ENCODE measurements at places on chromosomes 7 and 10. TPM values are rescaled to one million over a fixed set of nuclear protein-coding genes. Genes with fewer than 3 reads are reported as not detected.
A peak's percentile ranks its signal among the peaks of the same experiment; 100 is the strongest.

- no peaks in the 10 kb centered on the region for H3K36me3 ChIP-seq
- no peak overlapping the region for H3K4me3 ChIP-seq
- no peak overlapping the region for H3K27ac ChIP-seq
- H3K27me3 ChIP-seq = no peaks in the 10 kb centered on the region
- DNase-seq = no peak
Observed at GRCh38 chr10:71873582-71874211, 22.6 kb upstream of the PSAP start.

CNTNAP2 gene
- total RNA-seq = 0.41 TPM

DNA sequence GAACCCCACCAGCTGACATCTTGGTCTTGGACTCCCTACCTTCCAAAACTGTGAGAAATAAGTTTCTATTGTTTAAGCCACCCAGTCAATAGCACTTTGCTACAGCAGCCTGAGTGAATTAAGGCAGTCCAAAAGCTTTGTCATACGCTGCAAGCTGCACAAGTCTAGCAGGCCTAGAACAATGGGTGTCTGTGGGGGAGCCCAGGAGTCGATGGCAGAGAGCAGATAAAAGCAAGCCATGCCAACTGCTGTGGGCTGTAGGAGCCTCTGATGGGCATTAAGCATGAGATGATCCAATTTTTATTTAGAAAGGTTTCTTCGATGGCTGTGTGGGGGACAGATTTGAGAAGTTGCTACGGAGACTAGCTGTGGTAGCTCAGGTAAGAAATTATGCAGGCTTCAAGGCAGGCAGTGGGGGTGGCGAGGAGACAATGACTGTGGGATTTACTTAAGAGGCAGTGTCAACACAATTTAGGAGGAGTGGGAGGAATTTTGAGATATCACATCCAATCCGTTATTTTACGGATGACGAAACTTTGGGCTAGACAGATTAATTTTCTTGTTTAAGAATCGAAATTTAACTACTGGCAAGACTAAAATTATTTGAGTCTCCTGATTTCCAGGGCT, 110.4 kb downstream of the NRCAM start:
- no peaks in the 10 kb centered on the region for H3K4me1 ChIP-seq
- H3K36me3 ChIP-seq = no peaks in the 10 kb centered on the region
- DNase-seq = no peak
- no peak overlapping the region for H3K27ac ChIP-seq
- H3K4me3 ChIP-seq = no peak overlapping the region
- H3K27me3 ChIP-seq = no peaks in the 10 kb centered on the region

DNA sequence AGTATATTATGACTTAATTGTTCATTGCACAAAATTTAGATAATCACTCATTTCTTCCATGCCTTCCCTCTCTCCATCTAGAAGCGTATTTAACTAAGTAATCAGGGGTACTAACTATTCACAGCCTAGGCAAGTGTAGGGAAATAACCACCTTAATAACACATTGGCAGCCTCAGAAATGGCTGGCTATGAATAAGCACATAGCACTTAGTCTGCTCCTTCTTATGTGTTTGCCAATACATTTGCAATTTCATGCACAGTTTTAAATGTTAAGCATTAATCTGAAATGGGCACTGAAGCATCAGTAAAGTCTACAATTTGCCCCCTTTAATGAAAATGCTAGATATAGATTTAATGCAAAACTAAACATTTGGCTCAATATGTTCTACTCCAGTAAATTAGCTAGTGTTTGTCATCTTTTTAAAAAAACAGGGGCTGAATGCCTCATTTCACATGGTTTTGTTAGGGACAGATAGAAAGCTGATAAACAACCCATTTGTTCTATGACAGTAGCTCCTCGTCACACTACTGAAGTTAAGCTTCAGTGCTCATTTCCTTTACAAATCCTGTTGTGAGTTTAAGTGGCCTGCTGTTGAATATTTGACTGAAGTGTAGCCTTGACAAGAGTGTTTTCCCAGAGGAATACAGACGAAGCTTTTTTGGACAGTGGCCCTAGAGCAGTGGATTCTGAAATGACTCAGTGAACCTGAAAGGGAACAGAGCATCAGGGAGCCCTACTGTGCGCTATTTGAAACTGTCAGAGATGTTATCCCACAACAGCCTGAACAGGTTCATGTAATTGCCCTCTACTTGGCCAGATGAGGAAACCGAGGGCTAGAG, 30.5 kb downstream of the HHEX start:
- no peak for DNase-seq
- no peak overlapping the region for H3K4me3 ChIP-seq
- H3K27ac ChIP-seq = no peak overlapping the region
- H3K4me1 ChIP-seq = no peaks in the 10 kb centered on the region

LRGUK gene
- 0.49 TPM for total RNA-seq

GRCh38 chr7:113813471-113813870, 105.3 kb downstream of the PPP1R3A start:
- H3K27me3 ChIP-seq = no peaks in the 10 kb centered on the region
- H3K4me1 ChIP-seq = no peaks in the 10 kb centered on the region
- no peaks in the 10 kb centered on the region for H3K36me3 ChIP-seq
- H3K4me3 ChIP-seq = no peak overlapping the region

DNA sequence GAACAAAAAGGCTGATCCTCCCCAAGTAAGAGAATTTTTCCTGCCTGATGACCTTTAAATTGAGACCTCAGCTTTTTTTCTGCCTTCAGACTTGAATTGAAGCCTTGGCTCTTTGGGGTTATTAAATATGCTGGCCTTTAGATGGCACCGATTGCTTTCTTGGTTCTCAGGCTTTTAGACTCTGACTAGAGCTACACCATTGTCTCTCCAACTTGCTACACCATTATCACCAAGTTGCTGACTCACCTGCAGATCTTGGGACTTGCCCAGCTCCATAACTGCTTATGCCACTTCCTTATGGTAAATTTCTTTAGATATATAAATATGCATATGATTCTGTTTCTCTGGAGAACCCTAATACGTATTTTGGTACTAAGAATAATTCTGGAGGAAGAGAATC, 3.1 kb upstream of the ABCA13 start:
- H3K27ac ChIP-seq = no peak overlapping the region
- no peaks in the 10 kb centered on the region for H3K4me1 ChIP-seq
- H3K36me3 ChIP-seq = no peaks in the 10 kb centered on the region
- DNase-seq = no peak
- H3K27me3 ChIP-seq = no peaks in the 10 kb centered on the region
- no peak overlapping the region for H3K4me3 ChIP-seq

DNA sequence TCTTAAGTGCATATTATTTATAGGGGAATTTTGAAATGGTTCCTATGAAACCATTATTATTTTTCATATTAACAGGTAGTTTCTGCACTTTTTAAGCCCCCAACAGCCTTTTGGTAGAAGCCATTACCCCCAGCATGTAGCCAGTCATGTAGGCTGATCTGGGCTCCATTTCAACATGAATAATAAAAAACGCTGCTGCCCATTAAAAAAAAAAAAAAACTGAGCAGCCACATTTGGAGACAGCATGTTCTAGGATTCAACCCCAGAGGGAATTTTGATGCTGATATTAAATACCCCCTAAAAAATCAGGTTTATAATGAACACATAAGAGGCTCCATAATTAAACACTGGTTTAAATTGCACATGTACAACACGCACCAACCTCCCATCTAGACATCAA, 181.3 kb downstream of the RTKN2 start:
- no peak for DNase-seq
- H3K4me1 ChIP-seq = peaks cover 22% of the 10 kb centered on the region
- no peak overlapping the region for H3K27ac ChIP-seq
- H3K36me3 ChIP-seq = peaks cover 56% of the 10 kb centered on the region
- no peaks in the 10 kb centered on the region for H3K27me3 ChIP-seq

GRCh38 chr10:122875843-122876466, 3.4 kb downstream of the FAM24B start:
- DNase-seq = no peak
- peaks cover 6% of the 10 kb centered on the region for H3K4me1 ChIP-seq
- no peaks in the 10 kb centered on the region for H3K27me3 ChIP-seq
- no peaks in the 10 kb centered on the region for H3K36me3 ChIP-seq
- H3K4me3 ChIP-seq = no peak overlapping the region
- H3K27ac ChIP-seq = no peak overlapping the region

DNA sequence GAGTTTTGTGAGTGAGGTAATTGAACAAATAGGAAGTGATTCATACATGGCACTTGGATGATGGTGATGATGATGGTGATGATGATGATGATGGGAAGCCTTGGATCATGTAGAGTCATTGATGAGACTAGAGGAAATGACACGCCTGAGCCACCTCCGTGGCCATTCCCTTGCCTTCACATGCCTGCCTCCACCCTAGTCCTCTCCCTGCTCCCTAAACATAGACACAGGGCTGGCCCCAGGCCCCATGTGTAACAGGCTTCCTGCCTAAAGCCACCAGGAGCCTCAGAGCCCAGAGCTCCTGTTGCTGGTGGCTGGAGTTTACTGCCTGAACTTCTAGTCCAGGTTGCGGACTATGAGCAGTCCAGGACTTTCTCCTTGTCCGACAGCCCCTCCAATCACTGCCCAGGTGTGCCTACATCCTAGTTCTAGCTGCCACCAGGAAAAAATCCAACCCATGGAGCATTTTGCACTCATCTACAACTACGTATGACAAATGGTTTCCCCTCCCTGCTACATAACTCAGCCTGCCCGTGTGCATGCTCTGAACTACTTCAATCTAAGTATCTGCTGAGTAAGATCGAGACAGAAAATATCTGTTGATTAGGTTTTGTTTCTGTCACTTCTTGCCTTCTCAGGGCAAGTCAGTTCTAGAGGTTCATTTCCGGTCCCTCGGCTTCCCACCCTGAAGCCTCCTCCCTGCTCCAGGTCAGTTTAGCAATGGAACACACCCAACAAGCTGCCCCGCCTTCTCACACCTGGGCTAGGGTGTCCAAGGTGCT, 35.5 kb upstream of the KDM7A start:
- no peaks in the 10 kb centered on the region for H3K36me3 ChIP-seq
- no peak for DNase-seq
- no peak overlapping the region for H3K27ac ChIP-seq
- H3K4me1 ChIP-seq = peaks cover 9% of the 10 kb centered on the region

DNA sequence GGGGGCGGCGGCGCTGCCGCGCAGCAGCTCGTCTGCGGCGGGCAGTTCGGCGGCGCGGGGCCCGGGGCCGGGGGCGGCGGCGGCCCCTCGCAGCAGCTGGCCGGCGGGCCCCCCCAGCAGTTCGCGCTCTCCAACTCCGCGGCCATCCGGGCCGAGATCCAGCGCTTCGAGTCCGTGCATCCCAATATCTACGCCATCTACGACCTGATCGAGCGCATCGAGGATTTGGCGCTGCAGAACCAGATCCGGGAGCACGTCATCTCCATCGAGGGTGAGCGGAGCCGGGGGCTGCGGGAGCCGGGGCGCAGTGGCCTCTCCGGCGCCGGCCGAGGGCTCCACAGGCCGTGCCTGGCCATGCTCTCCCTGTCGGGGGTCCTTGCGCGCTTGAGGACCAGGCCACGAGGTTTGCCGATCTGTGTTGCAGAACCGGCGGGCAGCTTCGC, 548 bp downstream of the AGAP3 start:
- no peaks in the 10 kb centered on the region for H3K27me3 ChIP-seq
- peak overlapping the region; percentile 84 for H3K27ac ChIP-seq
- peak overlapping the region; percentile 88 for H3K4me3 ChIP-seq
- no peaks in the 10 kb centered on the region for H3K36me3 ChIP-seq
- DNase-seq = no peak

GRCh38 chr7:91034459-91035368, 229.5 kb upstream of the FZD1 start:
- no peak overlapping the region for H3K4me3 ChIP-seq
- no peak for DNase-seq
- H3K27me3 ChIP-seq = no peaks in the 10 kb centered on the region
- no peak overlapping the region for H3K27ac ChIP-seq

- H3K27me3 ChIP-seq = no peaks in the 10 kb centered on the region
- H3K36me3 ChIP-seq = no peaks in the 10 kb centered on the region
- H3K4me3 ChIP-seq = no peak overlapping the region
- peaks cover 10% of the 10 kb centered on the region for H3K4me1 ChIP-seq
- H3K27ac ChIP-seq = no peak overlapping the region
- no peak for DNase-seq
Observed at GRCh38 chr7:42495256-42495655, 258.2 kb upstream of the GLI3 start.

MCM10 gene
- total RNA-seq = 0.78 TPM

DNA sequence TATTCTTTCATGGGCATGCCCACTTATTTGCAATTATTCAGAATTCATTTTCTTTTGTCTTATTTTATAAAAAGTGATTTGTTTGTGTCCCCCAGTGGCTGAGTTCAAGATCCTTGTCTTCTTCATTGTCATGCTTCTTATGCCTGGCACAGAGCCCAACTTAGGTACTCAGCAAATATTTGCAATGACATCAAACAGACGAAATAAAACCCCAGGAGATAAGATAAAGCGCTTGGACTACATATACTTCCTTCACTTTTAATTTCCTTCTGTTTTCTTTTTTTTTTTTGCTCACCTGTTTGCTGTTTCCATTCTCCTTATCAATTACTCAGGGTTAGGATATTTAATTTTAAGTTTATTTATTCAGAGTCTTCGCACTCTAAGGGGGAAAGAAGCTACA, 225.0 kb downstream of the SDHAF3 start:
- no peaks in the 10 kb centered on the region for H3K36me3 ChIP-seq
- no peak overlapping the region for H3K27ac ChIP-seq
- DNase-seq = no peak
- H3K4me1 ChIP-seq = no peaks in the 10 kb centered on the region
- H3K4me3 ChIP-seq = no peak overlapping the region
- no peaks in the 10 kb centered on the region for H3K27me3 ChIP-seq

DNA sequence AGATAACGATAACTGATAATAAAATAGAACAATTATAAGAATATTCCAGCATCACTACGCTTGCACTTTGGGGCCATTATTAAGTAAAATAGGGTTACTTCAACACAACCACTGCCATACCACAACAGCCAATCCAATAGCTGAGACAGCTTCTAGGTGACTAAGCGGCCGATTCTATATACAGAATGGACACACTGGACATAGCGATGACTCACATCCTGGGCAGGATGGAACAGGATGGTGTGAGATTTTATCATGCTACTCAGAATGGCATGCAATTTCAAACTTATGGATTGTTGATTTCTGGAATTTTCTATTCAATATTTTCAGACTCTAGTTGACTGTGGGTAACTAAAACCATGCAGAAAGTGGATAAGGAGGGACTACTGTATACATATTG, 920.9 kb downstream of the LRMDA start:
- H3K27ac ChIP-seq = no peak overlapping the region
- no peaks in the 10 kb centered on the region for H3K27me3 ChIP-seq
- no peaks in the 10 kb centered on the region for H3K4me1 ChIP-seq
- no peak overlapping the region for H3K4me3 ChIP-seq
- no peak for DNase-seq

GRCh38 chr10:86868353-86868752, 89.1 kb downstream of the MMRN2 start:
- no peak for DNase-seq
- no peak overlapping the region for H3K4me3 ChIP-seq
- peaks cover 24% of the 10 kb centered on the region for H3K4me1 ChIP-seq
- no peaks in the 10 kb centered on the region for H3K36me3 ChIP-seq

- H3K27me3 ChIP-seq = no peaks in the 10 kb centered on the region
- peak overlapping the region; percentile 36 for H3K27ac ChIP-seq
- H3K36me3 ChIP-seq = no peaks in the 10 kb centered on the region
- peak; percentile 56 for DNase-seq
- H3K4me1 ChIP-seq = no peaks in the 10 kb centered on the region
Observed at GRCh38 chr10:46992803-46993561, 81.8 kb downstream of the PTPN20 start.

COL26A1 gene
- total RNA-seq = 0.58 TPM
